ENCODE measurements at places on chromosomes 3 and 15.

GRCh38 chr3:156456771-156457224, 98.1 kb downstream of the SSR3 start:
- no peak for DNase-seq

- DNase-seq: no peak
These were observed 4.7 kb downstream of the DMXL2 start for GRCh38 chr15:51617886-51618285.

- no peak for DNase-seq
These were observed 229.7 kb downstream of the ISL2 start for GRCh38 chr15:76566276-76566675.

DNA sequence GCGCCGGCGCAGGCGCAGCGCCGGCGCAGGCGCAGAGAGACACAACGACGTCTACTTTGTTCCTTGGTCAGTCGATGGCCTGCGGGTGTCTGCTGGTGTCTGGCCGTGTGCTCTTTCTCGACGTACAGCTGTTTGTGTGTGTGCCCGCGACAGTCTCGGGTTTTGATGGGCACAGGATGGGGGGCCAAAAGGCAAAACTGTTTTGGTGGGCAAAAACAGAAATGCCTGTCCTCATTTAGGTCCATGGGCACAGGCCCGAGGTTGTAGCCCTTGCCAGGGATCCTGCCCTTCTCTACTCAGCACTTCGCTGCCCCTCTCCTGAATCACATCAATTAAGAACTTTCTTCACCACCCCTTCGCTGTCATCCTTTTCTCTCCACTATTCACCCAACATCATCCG, 184.8 kb upstream of the CHL1 start:
- DNase-seq: no peak

GRCh38 chr3:128354788-128355542, 111.7 kb downstream of the DNAJB8 start:
- DNase-seq: no peak

DNA sequence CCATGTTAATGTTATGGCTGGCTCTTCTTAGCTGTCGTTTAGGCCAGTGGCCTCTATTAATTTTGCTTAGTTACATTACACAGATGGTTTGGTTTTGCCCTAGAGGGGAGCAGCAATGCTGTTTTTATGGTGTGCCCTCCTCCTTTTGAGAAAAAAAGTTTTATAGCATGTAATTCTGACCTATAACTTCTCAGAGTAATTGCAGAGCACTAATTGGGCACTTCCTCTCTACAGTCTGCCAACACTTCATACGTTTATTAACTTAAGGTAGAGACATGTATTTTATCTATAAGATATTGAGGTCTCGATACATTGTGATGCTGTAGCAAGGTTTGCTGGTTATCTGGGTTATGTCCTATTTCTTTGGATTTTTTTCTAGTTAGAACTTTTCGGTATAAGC, 12.2 kb downstream of the SLC25A26 start:
- no peak for DNase-seq

DNA sequence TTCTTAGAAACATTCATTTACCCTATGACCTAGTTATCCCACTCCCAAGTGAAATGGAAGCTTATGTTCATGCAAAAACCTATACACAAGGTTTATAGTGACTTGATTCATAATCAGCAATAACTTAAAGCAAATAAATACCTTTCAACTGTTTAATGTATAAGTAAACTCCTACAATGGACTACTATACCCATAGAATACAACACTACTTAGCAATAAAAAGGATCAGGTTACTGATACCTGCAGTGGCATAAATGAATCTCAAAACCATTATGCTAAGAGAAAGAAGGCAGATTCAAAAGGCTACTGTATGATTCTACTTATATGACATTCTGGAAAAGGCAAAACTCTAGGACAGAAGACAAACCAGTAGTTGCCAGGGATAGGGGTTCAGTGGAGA, 8.3 kb upstream of the POLR2M start:
- no peak for DNase-seq

DNA sequence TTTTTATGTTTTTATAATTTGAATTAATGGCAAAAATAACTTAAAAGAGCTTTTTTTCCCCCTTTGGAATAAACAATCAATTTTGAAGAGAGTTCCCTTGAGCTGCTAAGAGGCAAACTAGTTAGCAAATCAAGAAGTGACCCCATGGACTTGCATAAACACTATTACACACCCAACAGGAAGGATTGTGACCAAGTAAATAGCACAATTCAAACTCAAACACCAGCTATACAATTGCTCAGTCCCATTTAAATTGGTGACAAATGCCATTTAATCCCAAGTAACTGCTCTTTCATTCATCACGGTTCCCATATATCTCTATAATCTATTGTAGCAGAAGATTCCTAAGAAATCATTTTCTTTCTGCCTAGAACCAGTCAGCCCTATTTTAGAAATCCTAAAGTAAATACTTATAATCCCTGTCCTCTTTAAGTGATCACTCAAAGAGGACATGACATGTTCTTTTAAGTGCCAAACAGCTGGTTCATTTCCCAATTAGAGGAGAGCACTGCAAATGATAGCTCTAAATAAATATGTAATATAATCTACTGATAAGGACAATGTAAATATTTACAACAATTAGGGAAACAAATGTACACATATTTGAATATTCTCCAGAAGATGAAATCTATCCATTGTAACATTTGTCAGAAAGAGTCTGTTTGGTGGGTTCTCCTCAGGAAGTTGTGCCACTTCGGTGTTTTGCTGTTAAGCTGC, 137.8 kb upstream of the ADAMTS9 start:
- no peak for DNase-seq

DNA sequence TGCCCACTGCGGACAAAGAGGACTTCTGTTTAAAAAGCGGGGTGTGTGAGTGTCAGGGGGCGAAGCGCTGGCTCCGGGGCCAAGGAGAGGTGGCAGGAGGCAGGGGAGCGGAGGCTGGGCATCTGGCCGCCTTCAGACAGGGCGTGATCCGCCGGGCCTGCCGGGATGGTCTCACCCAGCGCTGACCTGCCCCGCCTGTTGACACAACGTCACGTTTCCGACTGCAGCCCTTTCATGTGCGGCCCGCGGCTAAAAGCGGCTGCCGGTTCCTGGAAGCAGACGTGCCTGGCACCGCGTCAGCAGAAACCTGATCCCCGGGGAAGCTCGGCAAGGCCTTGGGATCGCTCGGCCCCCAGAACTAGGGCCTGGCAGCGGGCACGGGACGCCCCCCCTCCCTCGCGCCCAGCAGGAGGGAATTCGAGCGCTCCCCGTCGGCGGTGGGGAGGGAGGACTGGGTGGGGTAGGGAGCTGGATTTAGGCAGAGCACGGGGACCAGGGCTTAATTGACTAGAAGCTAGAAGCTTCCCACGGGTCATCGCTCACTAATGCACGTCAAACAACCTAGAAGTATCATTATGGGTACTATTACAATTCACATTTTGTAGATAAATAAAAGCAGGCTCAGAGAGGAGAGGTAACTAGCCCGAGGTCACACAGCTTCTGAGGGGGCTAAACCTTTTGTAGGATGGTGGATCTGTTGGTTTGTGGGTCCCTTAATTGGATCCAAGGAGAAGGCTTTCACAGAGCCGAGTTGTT, 7.7 kb downstream of the BHLHE40 start:
- DNase-seq: no peak

GRCh38 chr3:124410471-124410870, 319.8 kb upstream of the UMPS start:
- DNase-seq: no peak

- no peak for DNase-seq
These were observed 52.9 kb downstream of the BFSP2 start for GRCh38 chr3:133452641-133453319.

DNA sequence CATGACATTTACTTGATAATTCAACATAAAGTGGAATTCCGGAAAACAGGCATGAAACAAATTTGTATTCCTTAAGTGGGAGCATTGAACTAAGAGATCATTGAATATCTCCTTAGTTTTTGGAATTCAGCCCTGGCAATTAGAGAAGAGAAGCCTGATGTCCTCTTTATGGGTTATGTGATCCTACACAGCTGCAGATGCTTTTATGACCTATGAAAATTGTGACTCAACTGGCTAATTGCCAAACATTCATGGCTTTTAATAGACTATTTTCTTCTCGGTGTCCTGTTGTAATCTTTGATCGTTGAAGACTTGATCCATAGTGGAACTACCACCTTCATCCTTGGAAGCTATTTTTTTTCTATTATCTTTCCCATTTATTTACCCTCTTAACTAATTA, 46.1 kb downstream of the AGBL1 start:
- DNase-seq: no peak

DNA sequence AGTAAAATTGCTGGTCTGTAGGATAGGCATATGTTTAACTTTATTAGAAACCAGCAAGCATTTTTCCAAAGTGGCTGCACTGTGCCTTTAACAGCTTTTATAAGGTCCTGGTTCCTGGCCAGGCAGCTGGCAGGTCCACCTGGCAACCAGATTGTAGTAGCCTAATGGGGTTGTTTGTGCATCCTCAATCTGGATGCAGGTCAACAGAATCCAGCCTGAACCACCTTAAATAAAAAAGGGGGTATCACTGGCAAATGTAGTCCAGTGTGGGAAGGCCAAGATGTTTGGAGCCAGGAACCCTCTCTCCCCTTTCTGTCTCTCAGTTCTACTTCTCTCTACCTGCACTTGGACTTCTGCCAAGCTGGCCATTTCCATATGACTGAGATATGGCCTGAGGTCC, 200.3 kb downstream of the ZNF621 start:
- DNase-seq: no peak

GRCh38 chr3:52777127-52777958, at the start of gene ITIH1:
Gene ITIH1, plus strand, starts transcription at chr3:52777599. Its CDS starts 17 bp downstream, at chr3:52777616.
- DNase-seq: no peak

GRCh38 chr3:13477943-13478342, 2.2 kb upstream of the HDAC11 start:
- no peak for DNase-seq

GRCh38 chr3:133329626-133330025, 70.2 kb upstream of the BFSP2 start:
- peak; percentile 8 for DNase-seq

DNA sequence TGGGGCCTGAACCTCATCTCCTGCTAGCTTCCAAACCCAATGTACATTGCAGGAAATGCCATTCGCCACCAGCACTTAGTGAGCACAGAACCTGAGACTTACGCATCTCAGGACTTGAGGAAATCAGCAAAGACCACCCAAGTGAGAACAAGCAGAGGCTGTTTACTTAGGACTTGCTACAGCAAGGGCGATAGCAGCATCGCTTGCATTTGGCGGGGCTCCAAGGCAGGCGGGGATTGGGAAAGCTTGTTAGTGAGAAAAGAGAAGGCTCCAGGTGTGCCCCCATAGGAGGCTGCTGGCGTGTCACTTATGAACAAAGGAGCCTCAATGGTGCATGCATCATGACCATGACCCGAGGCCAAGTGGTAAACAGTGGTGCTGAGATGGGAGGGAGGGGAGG, 19.7 kb downstream of the SLC6A20 start:
- DNase-seq: peak; percentile 4

DNA sequence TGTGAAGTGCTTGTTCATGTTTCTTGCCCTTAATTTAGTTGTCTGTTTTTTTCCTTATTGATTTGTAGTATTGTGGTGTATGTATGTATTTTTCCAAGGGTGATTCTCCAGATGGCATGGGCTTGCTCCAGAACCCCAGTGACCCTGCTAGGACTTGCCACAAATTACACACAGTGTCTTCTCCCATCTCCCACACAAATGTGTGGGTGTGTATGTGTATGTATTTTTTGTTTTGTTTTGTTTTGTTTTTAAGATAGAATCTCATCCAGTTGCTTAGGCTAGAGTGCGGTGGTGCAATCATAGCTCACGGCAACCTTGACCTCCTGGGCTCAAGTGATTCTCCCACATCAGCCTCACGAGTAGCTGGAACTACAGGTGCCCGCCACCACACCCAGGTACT, 36.2 kb upstream of the ARID3B start:
- no peak for DNase-seq

DNA sequence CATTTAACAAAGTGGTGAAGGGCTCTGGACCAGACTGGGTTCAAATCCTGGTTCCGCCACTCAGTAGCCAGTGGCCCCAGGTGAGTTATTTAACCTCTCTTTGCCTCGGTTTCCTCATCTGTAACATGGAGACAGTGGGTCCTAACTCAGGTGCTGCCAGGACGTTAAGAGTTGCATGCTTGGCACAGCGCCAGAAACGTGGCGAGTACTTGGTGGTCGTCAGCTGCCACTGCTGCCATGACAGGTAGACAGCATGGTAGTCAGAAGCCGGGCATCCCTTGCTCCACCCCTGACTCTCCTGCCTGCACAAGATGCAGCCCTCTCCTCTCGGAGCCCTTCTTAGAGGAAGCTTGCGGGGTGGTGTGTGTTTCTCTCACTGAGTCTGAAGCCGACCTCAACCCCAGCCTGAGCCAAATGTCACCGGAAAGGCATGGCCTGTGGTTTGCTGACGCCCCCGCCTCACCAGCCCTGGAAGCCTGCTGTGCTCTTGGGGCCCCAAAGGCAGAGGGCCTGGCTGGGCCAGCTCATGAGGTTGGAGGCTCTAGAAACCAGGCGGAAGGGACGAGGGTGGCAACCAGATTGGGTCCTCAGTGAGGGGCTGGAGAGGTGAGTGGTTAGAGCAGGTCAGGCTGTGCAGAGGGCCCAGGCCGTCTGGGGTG, 160.8 kb upstream of the TLE3 start:
- no peak for DNase-seq

GRCh38 chr15:70390723-70391122, 293.0 kb upstream of the TLE3 start:
- DNase-seq: no peak

DNA sequence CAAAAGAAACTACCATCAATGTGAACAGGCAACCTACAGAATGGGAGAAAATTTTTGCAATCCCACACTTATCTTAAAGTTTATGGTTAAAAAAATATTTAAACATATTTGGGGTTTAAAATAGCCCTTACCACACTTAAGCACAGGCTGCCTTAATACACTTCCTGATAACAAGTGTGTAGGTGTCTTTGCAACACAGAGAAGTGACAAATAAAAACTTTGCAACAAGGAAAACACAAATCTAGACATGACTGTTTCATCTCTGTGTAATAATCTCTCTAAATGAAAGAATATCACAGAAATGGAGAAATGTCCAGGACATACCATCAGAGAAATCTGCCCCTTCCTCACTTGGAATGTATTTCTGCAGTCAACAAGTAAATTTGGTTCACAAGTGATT, 464.1 kb upstream of the ARHGEF26 start:
- no peak for DNase-seq

- no peak for DNase-seq
These were observed 1.6 kb downstream of the RFTN1 start for GRCh38 chr3:16511681-16512434.

GRCh38 chr3:14862661-14863230, 44.0 kb downstream of the FGD5 start:
- no peak for DNase-seq

GRCh38 chr3:81579744-81580143, 181.7 kb downstream of the GBE1 start:
- DNase-seq: no peak

DNA sequence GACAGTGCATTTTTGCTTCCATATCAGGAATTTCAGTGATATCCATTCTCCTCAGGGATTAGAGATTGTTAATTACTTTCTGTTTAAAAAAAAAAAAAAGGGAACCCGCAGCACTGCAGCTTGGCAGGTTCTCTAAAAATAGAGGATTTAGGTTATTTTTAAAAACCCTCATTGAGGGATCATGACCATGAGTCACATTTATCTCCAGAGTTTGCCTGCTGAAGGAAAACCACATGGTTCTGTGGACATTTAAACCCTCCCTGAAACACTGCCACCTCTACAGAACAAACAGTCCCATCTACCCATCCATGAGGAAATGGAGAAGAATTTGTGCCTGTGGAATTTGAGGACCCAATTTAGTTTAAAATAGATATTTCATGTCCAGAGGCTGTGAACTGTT, 66.2 kb upstream of the UBE2E1 start:
- no peak for DNase-seq

All from NCI-H1417 treated with DMSO at 0.1 percent for 48 hours (cell line).